Activated T-helper 1 cell treated with Interleukin-2 at 50 U/mL for 16 hours (primary cell): ENCODE measurements at places on chromosomes 16 and 17.
A peak's percentile ranks its signal among the peaks of the same experiment; 100 is the strongest.

DNA sequence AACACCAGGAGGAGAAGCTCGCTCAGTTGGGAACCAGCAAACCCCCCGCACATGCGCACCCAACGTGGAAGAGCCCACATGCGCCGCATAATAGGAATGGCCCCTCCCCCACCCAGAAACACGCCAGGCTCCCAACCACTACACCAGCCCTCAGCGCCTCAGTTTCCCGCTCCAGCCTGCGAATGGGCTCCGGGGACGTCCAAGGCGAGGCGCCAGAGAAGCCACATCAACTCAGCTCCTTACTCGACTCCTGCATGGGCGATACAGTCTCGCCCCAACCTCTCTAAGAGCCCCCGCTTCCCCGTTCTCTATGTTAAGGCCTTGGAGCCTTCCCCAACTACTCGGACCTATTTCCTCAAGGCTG, 504 bp downstream of the SRSF1 start:
- DNase-seq: peak; percentile 24

DNA sequence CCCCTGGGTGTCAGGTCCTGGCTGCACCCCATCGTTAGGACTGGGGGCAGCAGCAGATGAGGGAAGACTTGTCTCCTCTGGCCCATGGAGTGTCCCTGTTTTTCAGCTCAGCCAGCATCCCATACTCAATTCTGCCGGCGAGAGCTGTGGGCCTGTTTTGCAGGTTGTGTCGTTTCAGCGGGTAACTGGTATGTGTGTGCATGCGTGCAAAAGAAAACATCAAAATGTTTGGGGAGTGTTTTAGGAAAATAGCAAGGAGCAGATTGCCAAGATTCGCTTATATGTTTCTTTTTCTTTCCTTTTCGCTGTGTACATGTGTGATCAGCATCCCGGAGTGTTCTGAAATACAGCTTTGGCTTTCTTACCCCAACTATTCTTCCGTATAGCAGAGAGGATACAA, 34.7 kb downstream of the MSI2 start:
- no peak for DNase-seq

- no peak for DNase-seq
These were observed 1376.4 kb downstream of the CDH11 start for GRCh38 chr16:63745456-63745855.

DNA sequence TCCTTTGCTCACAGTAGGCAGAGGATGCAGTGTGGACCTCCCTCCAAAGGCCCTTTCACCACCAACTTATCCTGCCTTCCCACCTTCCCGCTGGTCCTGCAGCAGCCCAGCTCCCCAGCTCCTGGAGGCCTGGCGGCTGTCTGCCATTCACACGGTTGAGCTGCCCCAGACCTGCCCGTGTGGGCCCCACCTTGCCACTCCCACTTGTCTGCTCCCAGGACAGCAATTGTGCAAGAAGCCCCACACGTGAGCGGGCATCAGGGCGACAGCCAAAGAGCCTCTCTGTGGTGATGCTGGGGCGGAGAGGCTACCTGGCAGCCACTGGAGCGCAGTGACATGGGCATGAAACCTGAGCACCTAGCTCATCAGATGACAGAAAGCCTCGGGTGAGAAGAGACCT, 248.6 kb upstream of the MAF start:
- DNase-seq: no peak

- DNase-seq: no peak
These were observed 109.1 kb upstream of the ZNF750 start for GRCh38 chr17:82948957-82949356.

DNA sequence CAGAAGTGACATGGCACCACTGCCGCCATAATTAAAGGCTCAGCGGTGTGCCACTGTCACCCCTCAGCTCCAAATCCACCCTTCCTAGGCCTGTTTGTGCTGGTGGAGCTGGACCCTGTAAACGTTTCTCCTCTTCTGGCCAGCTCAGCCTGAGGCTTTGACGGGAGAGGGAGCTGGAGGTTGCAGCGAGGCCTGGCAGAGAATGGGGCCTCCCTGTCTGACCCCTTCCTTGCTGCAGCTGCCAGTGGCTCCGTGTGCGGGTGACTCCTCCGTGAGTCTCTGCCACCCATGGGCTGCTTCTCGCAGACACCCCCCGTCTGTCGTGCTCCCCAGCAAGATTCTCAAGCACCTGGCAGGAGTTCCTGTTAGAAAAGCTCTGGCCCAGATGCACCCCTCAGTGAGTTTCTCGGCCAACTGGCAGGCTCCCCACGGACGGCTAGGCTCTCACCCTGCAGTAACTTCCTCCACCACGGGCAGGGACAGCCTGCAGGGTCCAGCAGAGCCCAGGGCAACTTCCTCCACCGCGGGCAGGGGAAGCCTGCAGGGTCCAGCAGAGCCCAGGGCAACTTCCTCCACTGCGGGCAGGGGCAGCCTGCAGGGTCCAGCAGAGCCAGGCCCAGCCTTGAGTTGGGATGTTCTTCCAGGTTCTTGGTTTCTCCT, 4.7 kb upstream of the CHMP6 start:
- no peak for DNase-seq

DNA sequence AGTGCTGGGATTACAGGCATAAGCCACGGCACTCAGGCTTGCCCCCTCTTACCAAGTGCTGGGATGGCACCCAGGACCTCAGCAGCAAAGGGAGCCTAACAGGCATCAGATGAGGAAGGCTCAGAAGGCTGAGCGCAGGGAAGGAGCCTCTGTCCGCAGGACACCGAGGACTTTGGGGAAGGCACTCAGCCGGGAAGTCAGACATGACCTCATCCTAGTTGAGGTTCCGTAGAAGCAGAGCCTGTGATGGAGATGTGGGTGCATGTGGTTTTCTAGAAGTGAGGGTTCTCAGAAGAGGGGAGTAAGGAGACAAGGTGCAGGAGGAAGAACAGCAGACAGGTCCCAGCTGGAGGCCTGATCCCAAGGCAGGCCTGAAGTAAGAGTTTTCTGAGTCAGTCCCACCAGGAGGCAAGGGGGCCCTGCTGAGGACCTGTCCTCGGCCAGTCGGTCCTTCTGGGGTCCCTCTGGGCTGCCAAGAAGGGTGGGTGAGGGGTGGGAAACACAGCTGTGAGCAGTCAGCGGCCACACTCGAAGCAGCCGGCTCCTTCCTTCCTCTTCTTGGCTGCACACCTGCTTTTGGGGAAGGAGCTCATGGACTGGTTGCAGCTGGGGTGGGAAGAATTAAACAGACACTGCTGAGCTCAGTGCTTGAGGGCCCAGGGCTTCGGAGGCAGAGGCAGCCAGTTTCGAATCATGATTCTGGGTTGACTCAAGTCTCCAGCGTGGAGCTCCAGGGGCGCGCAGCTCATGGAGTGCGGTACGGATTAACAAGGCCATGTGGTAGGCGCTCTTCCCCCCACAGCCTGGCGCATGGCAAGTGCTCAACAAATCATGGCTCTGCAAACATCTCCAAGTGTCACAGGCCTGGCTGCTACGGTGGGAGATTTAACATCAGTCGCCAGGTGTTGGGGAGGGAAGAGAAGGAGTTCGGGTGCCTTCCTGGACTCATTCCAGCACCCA, 38.9 kb upstream of the SNN start:
- DNase-seq: no peak

- no peak for DNase-seq
These were observed at the start of gene C16orf74 for GRCh38 chr16:85750827-85751697. Gene C16orf74 (minus strand): TSS chr16:85751096. CDS start chr16:85735217, 15,879 bp downstream.

DNA sequence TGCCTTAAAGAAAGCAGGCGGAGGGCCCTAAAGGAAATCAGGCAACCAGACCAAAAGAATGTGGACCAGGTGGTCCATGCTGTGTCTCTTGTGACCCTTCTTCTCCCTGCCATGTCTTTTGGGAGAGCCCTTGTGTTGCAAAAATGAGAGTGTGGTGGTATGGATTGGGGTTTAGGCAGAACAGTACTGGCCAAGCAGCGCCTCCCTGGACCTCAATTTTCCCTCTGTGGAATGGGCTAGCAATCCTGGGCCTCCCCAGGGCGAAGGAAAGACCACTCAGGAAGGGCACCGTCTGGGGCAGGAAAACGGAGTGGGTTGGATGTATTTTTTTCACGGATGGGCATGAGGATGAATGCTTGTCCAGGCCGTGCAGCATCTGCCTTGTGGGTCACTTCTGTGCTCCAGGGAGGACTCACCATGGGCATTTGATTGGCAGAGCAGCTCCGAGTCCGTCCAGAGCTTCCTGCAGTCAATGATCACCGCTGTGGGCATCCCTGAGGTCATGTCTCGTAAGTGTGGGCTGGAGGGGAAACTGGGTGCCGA, 7.6 kb upstream of the NLRC5 start:
- no peak for DNase-seq

DNA sequence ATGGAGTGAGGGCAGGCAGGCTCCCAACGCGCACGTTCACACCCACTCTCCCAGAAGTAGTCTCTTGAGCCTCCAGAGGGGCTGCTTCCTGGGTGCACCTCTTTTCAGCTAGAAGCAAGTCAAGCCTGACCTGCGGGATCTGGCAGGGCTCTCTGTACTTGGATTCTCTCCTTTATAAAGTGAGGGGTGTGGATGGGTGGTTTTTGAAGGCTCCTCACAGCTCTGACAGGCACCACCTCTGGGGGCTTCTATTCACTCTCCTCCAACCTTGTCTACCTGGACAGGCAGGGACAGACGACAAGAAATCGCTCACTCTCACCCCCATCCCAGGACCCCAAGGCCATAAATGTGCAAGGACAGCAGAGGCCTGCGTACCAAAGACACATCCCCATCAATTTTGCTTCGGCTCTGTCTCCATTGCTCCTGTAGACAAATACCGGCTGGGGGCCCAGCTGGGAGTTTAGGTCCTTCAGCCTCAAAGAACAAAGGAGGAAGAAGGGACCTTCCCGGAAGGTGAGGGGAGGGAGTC, 814 bp upstream of the DYNLL2 start:
- no peak for DNase-seq

- DNase-seq: no peak
These were observed 444 bp downstream of the HELZ start for GRCh38 chr17:67244431-67245072.

GRCh38 chr17:11499881-11500280, 98.4 kb upstream of the DNAH9 start:
- no peak for DNase-seq

DNA sequence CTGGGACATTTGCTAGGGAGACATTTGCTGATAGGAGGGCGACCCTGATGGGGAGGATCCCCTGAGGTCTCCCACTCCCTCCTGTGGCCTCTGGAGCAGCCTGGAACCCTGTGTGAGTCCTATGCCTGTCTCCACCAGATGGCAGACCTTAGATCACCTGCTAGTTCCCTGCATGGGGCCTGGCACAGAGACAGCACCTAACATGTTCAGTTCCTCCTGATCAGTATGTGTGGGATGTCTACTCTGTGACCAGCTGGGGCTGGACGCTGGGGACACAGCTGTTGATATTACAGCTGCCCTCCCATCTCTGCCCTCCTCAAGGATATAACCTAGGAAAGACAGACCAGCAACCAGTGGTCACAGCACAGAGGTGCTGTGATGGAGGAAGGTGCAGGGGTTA, 1.1 kb upstream of the ADCY7 start:
- DNase-seq: no peak

- no peak for DNase-seq
These were observed 47.6 kb downstream of the MED13 start for GRCh38 chr17:62017496-62017895.

- DNase-seq: no peak
These were observed 3.3 kb downstream of the MT1H start for GRCh38 chr16:56672761-56673536.

DNA sequence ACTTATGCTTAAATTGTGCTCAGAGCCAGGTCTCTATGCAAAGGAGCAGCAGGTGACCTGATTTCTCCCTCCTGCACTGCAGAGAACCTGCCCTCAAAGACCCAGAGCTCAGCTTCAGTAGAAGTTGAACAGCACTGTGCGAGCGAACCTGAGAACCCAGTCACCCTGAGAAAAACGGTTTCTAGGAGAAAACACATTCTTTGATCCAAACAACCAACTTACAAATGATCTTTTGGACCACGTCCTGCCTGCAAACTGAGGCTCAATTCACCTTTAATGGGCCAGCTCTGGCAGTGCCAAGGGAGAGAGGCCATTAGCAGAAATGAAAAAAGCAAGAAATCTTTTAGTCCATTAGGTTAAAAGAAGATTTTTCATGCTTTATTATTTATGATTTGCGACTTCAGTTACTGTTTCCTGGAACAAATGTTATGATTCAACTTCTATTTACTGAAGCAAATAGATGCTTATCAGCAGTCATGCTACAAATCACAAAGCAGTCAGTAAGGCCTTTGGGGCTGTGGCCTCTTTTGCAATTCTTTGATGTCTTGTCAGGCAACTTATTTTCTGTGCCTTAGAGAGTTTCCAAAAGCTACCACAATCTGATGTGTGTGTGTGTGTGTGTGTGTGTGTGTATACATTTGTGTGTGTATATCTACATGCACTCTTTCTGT, 65.7 kb upstream of the LRRC37A3 start:
- peak; percentile 43 for DNase-seq

- no peak for DNase-seq
These were observed 36.9 kb downstream of the ARHGAP27 start for GRCh38 chr17:45395569-45396415.

GRCh38 chr17:27457731-27458523, 1.7 kb downstream of the KSR1 start:
- no peak for DNase-seq

- no peak for DNase-seq
These were observed 166.4 kb downstream of the CCDC182 start for GRCh38 chr17:57578608-57579225.

- no peak for DNase-seq
These were observed 41.5 kb downstream of the ARHGAP44 start for GRCh38 chr17:12830777-12831247.

GRCh38 chr16:54355251-54355650, 68.7 kb upstream of the IRX3 start:
- no peak for DNase-seq

- no peak for DNase-seq
These were observed 147.6 kb upstream of the MPHOSPH6 start for GRCh38 chr16:82317411-82318167.

- DNase-seq: no peak
These were observed 9.6 kb upstream of the APPBP2 start for GRCh38 chr17:60535382-60536279.

GRCh38 chr16:89860747-89861304, 12.6 kb upstream of the TCF25 start:
- peak; percentile 62 for DNase-seq

DNA sequence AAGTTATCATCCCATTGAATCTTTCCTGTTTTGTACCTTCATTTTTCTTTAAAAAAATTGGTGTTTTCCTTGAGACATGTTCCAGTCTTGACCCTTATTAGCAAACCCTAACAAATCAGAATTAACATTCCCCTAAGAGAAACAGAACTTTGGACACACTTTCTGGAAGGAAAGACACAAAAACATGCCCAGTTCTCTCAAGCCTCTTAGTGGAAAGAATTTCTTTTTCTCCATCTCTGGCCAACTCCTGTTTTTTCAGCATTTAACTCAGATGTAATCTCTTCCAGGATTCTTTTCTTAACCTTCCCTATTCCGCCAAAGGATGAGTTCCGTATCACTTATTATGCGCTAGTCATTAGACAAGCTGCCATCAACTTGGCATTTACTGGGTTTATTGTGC, 23.9 kb upstream of the CDH8 start:
- DNase-seq: no peak

- DNase-seq: no peak
These were observed 213.9 kb downstream of the MRTFB start for GRCh38 chr16:14284930-14285512.
